ENCODE measurements at places on chromosomes 3 and 15.

GRCh38 chr3:14406336-14406735 is 3.9 kb downstream of the SLC6A6 start:
- DNase-seq, result no peak

DNA sequence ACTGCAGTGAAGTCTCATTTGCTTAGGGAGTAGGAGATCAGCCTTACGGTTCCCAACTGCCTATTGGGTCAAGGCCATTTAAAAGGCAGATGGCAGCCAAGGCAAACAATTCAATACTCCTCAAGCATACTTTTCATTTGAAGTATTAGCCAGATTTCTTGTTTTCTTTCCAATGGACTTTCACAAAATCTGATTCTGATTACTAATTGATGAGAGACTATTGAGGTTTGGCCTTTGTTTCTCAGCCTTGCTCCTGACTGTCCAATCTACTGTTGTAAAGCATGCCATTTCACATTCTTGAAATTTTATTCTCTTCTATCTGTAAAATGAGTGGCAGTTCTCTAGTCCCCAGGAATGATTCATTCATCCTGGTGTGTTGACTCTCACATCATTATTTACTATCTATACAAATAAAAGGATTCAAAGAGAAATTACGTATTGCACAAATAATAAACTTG is 166.2 kb upstream of the TGFBR2 start:
- no peak for DNase-seq

GRCh38 chr3:133943031-133943535 is 47.4 kb upstream of the RAB6B start:
- no peak for DNase-seq

GRCh38 chr3:63092515-63092914 is 185.6 kb upstream of the SYNPR start:
- no peak for DNase-seq
